CD4-positive, alpha-beta T cell (primary cell): ENCODE measurements at places on chromosomes 4 and X.

- DNase-seq, result no peak
Observed at GRCh38 chr4:104188301-104188700, 306.4 kb downstream of the CXXC4 start.

DNA sequence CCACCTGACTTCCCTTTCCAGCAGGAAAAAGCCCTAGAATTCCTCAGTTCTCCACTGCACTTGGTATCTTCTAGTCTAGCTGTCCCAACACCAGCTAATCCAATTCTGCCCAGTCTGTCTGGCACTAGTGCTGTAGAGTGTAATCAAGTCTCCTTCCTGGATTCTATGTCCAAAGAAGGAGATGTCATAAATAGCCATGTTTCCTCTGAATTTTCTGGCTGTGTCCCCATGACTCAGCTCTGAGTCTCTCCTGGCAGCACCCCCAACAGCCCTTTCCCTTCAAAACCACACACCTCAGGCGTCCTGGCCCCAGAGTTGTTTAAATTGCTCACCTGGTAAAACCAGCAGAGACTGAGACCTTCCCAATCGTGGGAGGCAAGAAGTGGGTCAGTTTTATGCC lies 197.2 kb downstream of the GRXCR1 start:
- no peak for DNase-seq

- no peak for DNase-seq
Observed at GRCh38 chrX:152306331-152306730, 144.8 kb downstream of the GABRA3 start.

DNA sequence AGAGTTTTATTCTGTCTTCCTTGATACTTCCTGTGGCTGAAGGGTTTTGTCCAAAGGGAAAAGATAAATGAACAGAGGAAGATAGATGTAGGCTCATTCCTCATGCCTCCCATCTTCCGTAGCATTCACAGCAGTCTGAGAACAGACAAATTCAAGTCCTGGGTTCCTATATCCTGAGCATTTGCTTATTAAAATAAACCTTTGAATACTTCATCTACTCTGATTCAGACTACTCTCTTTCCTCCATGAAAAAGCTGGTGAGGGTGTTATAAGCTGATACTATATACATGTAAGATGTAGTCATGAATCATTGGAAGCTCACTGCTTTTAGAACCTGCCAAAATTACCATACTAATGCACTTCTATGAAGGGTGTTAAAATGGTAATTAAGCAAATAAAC lies 61.2 kb downstream of the GAB1 start:
- no peak for DNase-seq

DNA sequence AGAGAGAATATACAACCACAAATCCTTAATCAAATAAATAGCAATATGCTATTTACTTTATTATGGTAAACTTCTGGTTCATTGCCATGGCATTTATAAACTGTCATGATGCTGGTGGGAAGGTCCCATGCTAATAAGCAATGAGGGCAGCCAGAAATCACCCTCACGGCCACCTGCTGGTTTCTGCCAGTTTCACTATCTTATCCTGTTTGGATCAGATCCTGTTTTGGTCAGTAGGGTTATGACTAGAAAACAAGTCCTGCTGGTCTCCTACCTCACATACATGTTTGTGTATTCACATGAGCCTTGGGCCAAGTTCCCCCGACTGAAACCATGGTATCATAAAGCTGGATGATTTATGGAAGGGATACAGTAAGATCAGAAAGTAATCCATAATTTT lies 28.1 kb downstream of the XAGE5 start:
- no peak for DNase-seq

- DNase-seq, result no peak
Observed at GRCh38 chr4:80229590-80229989, 32.3 kb downstream of the PRDM8 start.

- no peak for DNase-seq
Observed at GRCh38 chr4:53132132-53132891, 233.5 kb downstream of the SCFD2 start.

- DNase-seq, result no peak
Observed at GRCh38 chrX:23251043-23251442, 83.6 kb upstream of the PTCHD1 start.

DNA sequence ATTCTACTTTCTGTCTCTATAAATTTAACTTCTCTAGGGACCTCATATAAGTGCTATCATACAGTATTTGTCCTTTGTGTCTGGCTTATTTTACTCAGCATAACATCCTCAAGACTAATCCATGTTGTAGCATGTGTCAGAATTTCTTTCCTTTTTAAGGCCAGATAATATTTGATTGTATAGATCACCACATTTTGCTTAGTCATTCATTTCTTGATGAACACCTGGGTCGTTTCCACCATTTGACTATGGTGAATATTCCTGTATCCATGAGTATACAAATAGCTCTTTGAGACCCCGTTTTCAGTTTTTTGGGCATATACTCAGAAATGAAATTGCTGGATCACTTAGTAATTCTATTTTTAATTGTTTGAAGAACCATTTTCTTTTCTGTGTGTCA lies 12.0 kb downstream of the CNGA2 start:
- DNase-seq, result no peak

- DNase-seq, result no peak
Observed at GRCh38 chr4:79865201-79865597, 207.8 kb downstream of the ANTXR2 start.

DNA sequence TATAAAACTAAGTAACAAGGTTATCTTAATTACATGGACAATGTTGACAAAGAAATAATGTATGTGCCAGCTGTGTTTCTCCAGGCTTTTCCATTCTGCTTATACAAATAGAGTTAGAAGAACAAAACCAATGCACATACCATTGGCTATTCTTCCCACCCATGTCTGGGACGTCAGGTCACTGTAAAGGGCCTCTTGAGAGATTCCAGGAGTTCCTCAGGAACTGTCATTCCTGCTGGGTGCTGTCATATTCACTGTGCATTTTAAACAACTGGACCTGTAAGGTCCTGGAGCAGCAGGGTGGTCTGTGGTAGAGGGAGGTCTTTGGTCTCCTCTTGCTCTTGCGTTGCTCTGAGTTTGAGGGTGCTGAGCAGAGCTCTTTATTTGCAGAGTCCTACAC lies 74.6 kb upstream of the AP1S2 start:
- DNase-seq, result no peak

DNA sequence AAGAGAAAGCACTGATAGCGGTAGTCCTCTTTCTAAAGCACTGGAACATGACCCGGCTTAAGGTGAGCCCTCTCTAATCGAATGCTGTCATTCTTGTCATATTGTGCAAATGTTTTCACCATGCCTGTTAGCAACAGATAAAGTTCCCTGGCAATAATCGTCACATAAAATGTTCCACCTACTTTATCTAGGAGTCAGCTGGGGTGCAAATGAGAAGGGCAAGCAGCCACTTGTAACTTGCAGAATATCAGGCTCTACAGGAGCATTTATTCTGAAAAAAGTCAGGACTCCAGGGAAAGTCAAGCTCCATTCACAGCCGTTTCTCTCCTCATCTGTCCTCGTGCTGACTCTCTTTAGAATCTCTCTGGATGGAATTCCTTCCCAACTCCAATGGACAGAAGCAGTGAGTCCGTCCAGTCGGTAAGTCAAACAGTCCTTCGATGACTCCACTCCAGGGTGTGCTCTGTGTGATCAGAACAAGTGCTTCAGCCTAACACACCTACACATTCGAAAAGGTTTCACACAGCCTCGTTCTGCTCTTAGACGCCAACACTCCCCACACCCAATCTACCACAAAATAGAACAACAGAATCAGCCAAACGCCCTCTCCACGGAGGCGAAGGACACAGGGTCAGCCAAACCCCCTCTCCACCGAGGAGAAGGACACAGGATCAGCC lies 101.7 kb upstream of the FRG1 start:
- DNase-seq, result no peak

DNA sequence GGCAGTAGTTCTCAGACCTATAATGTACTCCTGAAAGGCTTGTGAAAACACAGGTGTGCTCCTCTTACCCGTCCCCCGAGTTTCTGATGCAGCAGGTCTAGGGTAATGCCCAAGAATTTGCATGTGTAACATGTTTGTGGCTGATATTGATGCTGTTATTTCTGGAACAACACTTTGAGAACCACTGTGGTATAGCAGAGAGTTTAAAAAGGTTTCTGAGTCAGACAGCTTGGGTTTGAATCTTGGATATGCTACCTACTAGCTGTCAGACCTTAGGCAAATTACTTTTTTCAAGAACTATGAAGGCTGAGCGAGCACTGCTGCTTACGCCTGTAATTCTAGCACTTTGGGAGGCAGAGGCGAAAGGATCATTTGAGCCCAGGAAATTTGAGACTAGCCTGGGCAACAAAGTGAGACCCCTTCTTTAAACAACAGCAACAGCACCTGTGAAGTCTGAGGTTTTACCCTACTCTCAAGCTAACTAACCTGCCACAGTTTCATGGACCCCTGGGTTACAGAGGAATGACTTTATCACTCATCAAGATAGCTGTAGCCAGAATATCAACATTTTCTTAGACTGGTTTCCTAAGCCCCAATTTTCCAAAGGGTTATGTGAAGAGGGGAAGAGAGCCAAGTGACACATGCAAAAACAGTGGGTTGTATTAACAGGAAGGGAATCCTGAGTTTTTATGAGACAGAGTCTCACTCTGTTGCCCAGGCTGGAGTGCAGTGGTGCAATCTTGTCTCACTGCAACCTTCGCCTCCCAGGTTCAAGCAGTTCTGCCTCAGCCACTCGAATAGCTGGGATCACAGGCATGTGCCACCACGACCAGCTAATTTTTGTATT lies 5.1 kb downstream of the AFF1 start:
- DNase-seq, result no peak
